ENCODE measurements at places on chromosomes 6 and 20. TPM values are rescaled to one million over a fixed set of nuclear protein-coding genes. Genes with fewer than 3 reads are reported as not detected.

Gene ZNF165
- total RNA-seq, result 5.8 TPM

- DNase-seq, result no peak
Measured at GRCh38 chr6:5899216-5900045, 107.3 kb downstream of the NRN1 start.

- DNase-seq, result peak; percentile 84
Measured at GRCh38 chr6:125944434-125944816, 12.1 kb upstream of the HINT3 start.

GRCh38 chr6:63790334-63790733, 154.7 kb downstream of the PHF3 start:
- no peak for DNase-seq

GRCh38 chr20:4325548-4326187, 310.3 kb upstream of the RNF24 start:
- no peak for DNase-seq

All from left colon (tissue), 2 donors.